ENCODE measurements at places on chromosomes 5 and 9.

- DNase-seq, result no peak
Observed at GRCh38 chr5:94901191-94901979, 282.9 kb downstream of the SLF1 start.

DNA sequence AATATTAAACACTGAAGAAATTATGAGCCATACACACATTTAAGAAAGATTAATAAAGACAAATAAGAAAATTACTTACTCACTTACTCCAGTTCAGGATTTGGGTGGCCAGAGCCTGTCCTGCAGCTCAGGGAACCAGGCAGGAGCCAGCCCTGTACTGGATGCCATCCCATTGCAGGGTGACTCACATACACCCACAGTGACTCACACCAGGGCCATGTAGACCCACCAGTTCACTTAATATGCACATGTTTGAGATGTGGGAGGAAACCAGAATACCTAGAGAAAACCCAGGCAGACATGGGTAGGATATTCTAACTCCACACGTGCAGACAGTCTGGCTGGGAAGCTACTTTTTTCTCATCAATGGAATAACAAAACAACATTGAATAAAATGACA, 49.6 kb upstream of the ADRB2 start:
- no peak for DNase-seq

DNA sequence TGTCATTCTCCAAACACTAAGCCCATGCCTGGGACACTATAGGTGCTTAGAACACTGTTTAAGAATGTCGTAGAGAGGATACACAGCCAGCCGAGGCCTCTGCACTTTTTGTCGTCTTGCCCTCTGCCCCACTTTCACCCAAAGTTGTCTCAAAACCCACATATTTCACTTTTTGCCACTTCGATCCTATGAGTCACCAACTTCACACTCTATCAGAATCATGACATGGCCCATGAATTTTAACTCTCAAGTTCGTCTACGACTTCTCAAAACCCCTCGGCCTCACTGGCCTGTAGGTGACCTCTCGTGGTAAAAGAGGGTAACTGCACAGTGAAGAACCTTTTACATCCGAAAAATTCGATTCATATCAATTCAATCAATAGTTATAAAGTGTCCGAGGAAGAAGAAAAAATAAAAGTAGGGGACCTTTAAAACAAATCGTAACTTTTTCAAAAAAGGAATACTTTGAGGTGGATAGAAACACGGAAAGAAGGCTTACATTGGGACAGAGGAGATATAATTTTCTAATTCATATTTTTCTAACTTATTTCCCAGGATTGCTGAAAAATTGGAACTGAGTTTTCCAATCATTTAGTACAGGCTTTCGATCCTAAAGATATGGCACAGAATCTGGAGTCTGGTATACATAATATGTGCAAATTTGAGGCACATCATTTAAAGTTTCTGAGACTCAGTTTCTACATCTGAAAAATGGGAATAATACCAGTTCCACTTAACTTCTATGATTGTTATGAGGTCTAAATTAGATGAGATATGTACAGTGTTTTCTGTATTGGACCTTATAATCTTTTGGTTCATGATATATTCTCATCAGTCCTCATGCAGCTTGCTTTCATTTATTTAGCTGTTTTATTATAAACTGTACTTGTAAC, 122.6 kb downstream of the APBA1 start:
- DNase-seq, result no peak

GRCh38 chr9:121836366-121836885, 185.0 kb downstream of the DAB2IP start:
- DNase-seq, result no peak

DNA sequence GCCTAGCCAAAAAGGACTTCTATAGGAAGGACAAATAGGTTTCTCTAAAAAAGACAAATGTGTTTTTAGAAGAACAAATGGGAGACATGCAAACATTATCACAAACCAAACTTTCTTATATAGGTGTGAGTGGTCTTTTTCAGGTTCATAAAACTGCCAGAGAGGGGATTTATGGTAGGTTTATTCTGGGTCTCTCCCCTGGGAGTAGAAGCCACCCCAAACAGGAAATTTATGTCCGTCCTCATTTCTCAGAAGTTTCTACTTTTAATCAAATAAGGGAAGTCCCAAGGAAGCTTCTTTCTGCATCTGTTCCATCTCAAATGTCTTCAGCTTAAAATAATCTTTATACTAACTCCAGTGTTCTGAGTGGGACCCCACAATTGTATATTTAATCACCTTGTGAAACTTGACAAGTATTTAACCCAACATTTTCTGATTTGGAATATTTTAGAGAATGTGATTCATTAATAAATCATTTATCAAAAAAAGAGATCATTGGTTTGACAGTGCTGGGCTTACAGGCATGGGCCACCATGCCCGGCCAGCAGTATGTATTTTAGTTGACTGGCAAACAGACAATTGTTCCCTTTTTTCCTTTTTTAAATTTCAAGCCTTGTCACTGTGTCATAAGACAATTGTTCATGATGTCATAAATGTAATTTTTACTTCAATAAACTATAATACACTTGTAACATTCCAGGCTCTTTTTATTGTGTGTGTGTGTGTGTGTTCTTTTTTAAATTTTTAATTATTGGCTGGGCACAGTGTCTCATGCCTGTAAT, 44.6 kb upstream of the GLDC start:
- no peak for DNase-seq

GRCh38 chr9:128093011-128093410, 25.0 kb downstream of the SLC25A25 start:
- no peak for DNase-seq

DNA sequence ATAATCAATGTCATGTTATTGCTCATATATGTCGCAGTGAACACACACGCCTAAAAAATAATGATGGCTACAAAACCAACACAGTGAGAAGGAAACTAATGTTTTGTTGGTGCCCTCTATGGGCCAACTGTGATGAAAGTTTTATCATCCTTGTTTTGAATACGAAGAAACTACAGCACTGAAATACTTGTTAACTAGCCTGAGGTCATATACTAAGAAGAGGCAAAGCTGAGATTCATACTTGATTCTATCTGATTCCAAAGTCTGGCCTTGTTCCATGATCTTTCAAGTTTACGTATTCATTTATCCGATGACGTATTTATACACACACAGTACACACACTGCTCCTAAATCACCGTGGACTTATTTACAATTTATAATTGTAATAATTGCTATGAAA, 16.1 kb upstream of the DRD1 start:
- no peak for DNase-seq

- no peak for DNase-seq
Observed at GRCh38 chr9:109689701-109690100, 90.3 kb upstream of the PALM2AKAP2 start.

GRCh38 chr5:169832304-169832703, 148.0 kb downstream of the INSYN2B start:
- DNase-seq, result no peak

DNA sequence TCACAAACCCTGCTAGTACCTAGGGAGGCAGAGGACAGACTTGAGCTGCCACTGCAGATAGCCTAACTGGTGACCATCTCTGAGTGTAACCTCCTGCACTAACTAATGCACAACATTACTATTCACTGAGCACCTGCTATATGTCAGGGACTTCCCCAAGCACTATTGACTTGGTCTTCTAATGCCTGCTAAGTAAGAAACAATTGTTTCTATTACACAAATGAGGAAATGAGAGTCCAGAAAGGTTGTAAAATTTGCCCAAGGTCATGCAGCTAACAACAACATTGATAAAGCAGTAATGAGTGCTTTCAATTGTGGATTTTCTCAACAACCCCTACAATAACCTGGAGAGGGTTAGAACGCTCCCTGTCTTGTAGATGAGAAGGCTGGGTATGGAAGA, 183.7 kb downstream of the ZNF462 start:
- no peak for DNase-seq

- no peak for DNase-seq
Observed at GRCh38 chr9:105281272-105281671, 36.8 kb downstream of the SLC44A1 start.

DNA sequence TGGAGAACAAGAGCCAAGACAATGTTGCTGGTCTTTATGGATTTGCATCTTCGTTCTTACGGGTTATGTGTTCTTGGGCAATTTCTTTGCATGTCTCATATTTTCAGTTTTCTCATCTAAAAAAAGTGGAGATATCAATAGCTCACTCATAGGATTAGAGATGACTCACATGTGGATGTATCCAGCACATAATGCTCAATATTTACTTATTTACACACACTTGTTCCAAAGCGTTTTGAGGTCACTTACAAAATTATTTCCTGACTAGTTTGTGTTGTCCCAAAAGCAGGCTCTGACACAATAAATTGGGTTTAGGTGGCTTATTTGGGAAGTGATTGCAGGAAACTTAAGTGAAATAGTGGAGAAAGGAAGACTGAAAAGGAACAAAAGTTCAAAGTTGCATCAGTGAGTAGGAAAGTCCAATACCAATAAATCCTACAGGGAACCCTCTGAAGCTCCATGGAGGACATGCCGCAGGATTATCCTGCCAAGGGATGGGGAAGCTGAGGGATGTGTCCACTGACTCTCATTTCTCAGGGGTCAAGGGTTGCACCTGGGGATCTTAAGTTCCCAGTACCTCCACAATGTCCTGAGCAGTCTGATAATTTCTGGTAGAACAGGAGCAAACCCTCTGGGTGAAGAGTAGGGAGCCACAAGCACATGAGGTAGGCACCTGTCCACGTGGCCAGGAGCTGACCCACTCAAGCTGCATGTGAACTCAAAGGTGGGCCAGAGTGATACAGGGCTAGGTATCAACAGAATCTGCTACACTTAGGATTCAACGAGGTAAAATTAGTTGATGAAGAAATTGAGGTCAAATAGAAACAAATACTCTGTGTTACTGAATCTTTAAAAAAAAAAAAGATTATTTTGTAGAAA, 37.4 kb upstream of the SLC44A1 start:
- DNase-seq, result no peak

- no peak for DNase-seq
Observed at GRCh38 chr5:116084287-116084691, 536 bp upstream of the COMMD10 start.

DNA sequence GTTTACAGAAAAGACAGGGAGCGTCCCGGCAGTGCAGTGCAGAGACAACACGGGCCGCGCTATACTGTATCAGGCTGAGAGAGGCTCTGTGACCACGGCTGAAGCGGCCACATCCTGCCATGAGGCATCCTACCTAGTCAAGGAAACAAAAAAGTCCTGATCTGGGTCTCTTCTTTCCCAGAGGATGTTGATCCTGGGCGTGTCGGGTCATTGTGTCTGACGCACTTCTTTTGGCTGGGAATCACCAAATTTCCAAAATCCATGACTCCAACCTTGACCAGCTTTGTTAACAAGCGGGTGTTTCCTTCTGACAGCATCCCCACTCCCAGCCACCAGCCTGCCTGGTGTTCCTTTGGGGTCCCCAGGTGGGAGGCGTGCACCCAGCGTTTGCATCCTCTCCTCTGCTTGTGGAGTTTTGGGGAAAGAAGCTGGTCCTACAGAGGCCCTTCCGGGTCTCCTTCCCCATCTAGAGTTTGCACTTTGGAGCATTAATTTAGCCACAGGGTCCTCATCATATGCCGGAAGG, 91.4 kb upstream of the RAI14 start:
- DNase-seq, result no peak

- DNase-seq, result peak; percentile 74
Observed at GRCh38 chr5:17216176-17216973, 1.1 kb upstream of the BASP1 start.

- DNase-seq, result no peak
Observed at GRCh38 chr5:68762201-68762600, 331.6 kb upstream of the SLC30A5 start.

GRCh38 chr5:161190778-161191177, 338.8 kb upstream of the ATP10B start:
- DNase-seq, result no peak

DNA sequence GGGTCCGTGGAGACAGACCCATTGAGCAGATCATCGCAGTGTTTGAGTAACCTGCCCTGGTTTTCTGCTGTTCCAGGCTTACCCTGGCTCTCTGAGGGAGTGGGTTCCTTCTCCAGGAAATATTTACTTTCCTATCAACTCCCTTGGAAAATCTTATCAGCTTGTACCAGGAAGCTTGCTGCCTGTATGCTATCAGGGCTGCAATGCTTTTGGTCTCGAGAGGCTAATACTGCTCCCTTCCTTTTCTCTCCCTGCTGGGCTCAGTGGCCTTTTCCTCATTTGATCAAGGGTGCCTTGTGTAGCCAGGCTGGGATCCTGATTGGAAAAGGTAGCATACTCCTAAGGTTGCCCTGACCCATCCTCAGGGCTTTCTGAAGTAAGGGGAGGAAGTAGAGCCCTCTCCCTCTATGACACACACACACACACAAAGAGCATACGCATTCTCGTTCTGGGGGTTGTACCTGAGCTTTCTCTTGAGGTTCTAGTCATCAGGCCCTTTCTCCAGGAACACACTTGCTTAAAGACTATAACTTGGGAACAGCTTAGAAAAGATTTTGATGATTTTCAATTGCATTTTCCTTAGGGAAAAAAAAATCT, 41.6 kb downstream of the CYSTM1 start:
- DNase-seq, result no peak

DNA sequence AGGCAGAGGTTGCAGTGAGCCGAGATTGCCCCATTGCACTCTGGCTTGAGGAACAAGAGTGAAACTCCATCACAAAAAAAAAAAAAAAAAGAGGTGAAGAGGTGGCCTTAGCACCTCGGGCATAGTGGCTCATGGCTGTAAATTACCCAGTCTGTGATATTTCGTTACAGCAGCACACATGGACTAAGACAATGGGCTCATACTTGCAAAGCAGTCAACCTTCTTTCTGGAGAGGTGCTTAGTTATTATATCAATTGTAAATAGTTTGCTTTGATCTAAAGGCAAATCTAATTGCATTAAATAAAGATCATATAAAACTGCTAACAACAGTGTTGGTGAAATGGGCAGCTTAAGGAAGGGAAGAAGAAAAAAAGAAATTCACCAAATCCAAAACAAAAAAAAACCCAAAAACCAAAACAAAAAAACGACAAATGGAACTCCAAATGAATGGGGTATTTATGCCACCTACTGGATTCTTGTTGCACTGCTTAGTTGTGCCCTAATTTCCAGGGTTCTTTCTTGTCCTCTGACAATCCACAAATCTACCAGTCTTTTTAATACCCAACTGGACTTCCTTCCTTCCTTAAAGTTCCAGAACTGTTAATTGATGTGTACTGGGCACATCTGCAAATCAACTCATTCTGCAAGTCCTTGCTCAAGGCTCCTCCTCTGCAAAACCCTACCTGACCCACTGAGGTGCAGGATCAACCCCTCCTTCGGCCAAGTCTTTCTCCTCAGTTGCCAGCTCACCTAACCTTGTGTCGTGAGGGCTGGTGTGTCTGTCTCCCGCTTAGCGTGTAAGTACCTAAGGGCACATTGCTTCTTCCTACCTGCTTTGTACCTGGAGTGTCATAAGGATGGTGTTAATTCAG, 35.0 kb upstream of the DMRT1 start:
- DNase-seq, result no peak
